CD4-positive, alpha-beta T cell treated with Interleukin-2 at 100 ng/mL for 4 hours (primary cell): ENCODE measurements at places on chromosomes 16 and 17.

DNA sequence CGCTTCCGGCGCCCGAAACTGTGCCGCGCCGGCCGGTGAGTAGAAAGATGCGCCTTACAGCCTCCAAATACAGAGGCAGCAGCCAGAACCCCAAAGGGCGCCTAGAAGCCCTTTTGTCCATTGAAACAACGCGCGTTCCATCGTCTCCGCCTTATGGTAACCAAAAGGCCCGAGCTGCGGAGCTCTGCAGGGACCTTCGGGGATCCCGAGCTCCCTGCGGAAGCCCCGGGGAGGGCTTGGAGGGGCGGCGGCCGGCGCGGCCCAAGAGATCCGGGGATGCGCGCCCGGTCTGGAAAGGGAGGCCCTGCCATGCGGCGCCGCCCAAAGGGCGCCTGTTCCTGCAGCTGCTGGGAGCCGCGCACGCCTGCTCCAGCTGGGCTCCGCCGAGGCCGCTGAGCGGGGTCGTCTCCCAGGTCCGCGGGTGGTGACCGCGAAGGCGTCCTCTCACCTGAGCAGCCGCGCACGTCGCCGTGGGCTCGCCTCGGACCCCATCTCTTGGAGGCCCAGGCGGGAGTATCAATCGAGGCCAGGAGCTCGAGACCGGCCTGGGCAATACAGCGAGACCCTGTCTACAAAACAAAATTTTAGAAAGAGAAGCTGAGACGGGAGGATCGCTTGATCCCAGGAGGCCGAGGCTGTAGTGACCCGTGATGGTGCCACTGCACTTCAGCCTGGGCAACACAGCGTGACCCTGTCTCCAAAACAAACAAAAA is 742 bp upstream of the FBXO31 start:
- no peak for DNase-seq

DNA sequence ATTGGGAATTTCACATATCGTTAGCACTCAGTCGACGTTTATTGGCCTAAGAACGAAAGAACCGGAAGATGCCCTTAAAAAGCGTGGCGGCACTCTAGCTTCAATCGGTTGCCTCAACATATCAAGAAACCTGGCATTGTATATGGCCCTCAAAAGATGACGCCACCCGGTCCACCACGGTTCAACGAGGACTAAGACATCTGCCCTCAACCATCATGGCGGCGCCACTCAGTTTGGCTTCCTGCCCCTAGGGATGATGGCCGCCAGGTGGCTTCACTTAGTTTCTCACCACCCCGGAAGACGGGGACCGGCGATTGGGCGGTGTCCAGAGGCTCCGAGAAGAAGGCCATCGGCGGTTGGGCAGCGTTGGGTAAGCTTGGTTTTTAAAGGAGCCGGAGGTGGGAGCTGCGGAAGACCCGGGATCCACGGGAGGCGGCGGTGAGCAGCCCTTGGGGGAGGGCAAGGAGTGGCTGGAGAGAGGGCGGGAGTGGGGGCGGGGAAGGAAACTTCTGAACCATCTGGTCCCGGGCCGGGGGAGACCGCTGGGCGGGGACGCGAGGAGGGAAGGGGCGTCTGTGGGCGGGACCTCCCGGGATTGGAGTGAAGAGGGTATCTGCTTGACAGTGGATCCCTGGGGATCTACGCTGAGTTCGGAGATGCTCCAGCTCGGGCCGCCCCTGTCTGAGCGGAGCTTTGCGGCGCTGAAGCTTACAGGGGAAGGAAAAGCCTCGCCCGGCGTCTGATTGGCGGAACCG is at the start of gene PRR14:
PRR14 (plus strand) TSS at position 592 of the 755 bp plus-strand sequence. CDS start 686 bp downstream, outside the sequence.
- peak; percentile 100 for DNase-seq

- no peak for DNase-seq
These were observed 252.3 kb downstream of the C16orf95 start for GRCh38 chr16:87064731-87065445.

GRCh38 chr16:25546791-25547190 is 145.0 kb upstream of the HS3ST4 start:
- no peak for DNase-seq

DNA sequence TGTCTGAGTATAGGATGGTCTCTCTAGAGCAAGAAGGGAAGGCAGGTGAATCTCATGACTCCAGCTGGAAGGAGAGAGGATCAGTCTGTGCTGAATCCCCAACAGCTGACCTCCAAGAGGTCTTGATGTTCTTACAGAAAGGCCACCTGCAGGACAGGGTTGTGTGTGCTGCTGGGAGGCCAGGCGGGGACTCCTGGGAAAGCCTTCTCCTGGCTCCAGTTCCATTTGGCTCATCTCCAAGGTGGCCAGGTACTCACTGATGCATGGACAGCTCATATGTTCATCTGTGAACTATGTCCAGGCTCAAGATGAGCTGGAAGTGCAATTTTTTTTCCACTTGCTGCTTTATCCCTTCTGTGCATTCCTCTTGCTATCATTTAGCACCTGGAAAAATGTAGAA is 730.2 kb upstream of the RBFOX1 start:
- no peak for DNase-seq

GRCh38 chr17:77490361-77491183 is 349.8 kb downstream of the SEC14L1 start:
- DNase-seq: no peak

DNA sequence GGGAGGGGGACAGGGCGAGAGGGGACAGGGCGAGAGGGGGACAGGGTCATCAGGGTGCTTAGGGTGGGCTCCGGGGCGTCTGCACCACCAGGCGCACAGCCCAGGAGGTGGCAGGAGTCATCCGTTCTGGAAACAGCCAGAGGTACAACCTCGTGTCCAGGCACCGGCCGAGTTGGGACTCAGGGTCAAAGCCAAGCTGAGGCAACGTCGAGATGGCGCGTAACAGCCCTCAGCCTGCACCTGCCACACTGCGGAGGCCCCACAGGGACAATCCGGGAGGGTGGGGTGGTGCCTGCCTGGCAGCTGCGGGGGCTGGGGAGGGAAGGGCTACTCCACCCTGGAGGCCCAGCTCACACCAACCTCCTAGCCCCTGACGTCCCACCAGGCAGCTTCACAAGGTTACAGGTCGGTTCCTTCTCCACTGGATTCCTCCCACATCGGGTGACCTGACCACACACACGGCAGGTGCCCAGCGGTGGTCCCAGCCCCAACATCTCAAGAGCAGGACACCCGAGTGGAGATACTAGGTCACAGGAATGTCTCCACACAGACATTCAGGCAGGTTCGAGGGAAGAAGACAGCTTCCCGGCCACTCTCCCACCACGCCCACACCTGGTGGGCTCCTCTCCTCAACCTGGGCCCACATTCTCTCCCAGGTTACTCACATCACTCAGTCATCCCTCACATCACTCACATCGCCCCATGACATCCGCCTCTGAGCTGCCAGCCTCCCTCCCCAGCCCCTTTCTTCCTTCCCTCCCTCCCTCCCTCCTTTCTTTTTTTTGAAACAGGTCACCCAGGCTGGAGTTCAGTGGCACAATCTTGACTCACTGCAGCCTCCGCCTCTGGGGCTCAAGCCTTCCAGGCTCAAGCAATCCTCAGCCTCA is 47.3 kb downstream of the RPH3AL start:
- no peak for DNase-seq
